ENCODE measurements at places on chromosomes 13 and 19.

GRCh38 chr13:99733346-99733745 lies 232.1 kb downstream of the TM9SF2 start:
- no peak for DNase-seq

DNA sequence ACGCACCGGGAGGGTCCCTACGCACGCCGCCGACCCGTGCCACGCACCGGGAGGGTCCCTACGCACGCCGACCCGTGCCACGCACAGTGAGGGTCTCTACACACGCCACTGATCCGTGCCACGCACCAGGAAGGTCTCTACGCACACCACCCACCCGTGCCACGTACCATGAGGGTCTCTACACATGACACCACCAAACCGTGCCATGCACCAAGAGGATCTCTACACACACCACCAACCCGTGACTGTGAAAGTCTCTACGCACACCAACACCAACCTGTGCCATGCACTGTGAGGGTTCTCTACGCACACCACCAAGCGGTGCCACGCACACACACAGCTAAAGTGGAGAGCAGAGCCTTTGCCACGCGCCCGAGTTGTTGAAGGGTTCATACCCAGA lies 16.7 kb downstream of the ZNF787 start:
- no peak for DNase-seq

DNA sequence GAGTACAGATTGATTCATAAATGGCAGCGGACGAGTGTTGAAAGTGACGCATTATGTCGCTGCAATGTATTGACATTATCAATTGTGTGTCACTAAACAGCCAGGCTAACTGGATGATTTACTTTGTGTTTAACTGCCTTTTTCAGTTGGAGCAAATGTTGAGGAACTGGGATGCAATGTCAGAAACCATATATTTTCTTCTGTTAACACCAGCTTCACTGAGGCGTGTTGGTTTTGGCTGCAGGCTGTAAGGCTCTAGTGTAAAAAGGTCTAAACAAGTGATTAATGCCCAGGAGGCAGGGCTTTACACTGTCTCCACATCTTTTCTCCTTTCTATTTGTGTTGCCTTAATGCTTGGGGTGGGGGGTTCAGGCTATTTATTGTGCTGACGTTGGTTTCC lies 80.1 kb downstream of the GGACT start:
- no peak for DNase-seq

- DNase-seq: no peak
Observed at GRCh38 chr13:40058757-40059236, 403.3 kb downstream of the COG6 start.

DNA sequence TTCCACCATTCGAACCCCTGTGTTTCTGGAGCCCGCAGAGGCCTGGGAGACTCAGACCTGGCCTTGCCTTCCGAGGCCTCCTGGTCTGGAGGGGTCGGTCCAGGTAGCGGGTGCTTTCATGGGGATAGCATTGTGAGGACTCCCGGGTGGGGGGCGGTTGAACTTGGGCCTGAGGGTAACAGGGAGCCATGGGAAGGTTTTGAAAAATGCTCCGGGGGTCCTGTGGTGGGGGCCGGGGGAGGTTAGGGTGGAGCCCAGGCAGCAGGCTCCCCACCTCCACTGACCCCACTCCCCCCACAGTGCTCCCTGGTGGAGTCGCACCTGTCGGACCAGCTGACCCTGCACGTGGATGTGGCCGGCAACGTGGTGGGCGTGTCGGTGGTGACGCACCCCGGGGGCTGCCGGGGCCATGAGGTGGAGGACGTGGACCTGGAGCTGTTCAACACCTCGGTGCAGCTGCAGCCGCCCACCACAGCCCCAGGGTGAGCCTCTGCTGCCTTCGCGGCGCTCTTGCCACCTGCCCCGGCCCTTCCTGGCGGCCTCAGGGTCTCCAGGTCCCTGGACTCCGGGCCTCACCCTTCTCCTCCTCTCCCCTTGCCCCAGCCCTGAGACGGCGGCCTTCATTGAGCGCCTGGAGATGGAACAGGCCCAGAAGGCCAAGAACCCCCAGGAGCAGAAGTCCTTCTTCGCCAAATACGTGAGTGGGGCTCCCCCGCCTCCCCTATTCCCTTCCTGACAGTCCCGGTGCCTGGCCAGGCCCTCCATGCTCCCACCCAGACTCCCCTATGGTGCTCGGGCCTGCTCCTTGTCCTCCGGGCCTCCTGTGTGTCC lies 3.8 kb upstream of the GARIN5A start:
- no peak for DNase-seq

- no peak for DNase-seq
Observed at GRCh38 chr13:68987585-68987984, 1120.0 kb upstream of the ATXN8OS start.

DNA sequence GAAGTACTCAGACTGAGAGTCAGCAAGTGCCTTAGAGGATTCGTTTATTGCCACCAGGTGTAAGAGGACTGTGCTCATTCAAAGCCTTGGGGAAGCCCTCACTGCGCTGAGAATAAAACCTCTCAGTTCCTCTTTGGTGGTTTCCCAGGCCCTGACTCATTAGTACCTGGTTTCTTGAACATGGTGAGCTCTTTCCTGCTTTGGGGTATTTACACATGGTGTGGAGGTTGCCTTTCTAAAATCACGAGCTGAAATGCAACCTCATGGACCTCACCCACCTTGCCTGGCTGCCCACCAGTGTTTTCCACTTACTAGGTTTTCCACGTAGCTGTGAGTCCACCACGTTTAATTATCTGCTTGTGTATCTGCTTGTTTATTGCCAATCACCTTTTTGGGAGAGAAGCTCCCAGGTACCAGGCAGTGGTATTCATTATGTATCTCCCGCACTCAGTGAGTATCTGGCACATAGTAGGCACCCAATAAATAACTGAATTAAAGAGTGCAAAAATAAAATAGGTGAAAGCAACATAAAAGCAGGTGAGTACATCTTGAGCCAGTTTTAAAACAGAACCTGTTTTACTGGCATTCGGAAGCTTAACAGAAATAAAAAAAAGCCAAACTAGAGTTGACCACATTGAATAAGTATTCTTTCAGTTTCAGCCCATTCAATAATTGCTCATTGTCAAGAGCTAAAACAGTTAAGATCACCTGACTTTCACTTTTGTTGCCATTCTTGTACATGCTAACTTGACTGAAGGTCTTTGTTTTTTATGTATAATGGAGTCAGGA lies 533.0 kb downstream of the MYO16 start:
- DNase-seq: no peak

- no peak for DNase-seq
Observed at GRCh38 chr13:44726214-44726613, 150.1 kb upstream of the TSC22D1 start.

GRCh38 chr13:33123066-33123859 lies 107.0 kb downstream of the KL start:
- peak; percentile 68 for DNase-seq

- DNase-seq: no peak
Observed at GRCh38 chr19:9039728-9040127, 29.5 kb upstream of the MUC16 start.

All from astrocyte of the hippocampus (primary cell).